ENCODE measurements at places on chromosomes 1 and 21.
A peak's percentile ranks its signal among the peaks of the same experiment; 100 is the strongest.

DNA sequence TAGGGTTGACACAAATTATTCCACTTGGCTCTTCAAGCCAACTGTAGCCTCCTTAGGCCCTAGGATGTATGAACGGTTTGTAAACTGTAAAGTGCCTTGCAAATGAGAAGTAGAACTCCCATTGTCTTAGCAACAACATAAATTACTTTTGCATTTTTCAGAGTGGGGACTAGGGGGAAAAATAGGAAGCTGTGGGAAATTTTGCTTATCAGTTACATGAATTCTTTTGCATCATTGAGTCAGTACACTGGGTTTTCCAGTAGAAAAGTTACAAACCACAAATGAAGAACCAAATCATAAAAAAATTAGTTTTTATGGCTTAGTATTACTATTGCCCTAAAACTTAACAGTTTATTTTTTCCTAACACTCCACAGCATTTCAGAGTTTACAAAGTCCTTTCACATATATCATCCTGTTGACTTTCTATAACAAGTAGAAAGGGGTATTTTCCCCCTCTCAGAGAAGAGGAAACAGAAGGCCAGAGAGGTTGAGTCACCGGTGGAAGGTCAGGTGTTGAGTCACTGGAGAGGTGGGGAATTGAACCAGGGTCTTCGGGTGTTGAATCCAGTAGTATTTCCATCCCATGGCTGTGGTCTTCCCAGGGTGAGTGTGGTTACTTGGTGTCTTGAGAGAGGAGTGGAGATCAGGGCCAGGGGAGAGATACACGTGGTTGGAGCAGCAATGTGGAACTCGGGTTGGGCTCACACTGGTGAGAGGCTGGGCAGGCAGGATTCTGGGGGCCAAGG, 71.9 kb upstream of the USP24 start:
- no peak for DNase-seq

GRCh38 chr1:206873603-206874188, 8.3 kb downstream of the IL20 start:
- DNase-seq, result no peak

- DNase-seq, result no peak
These were observed 44.0 kb downstream of the ETS2 start for GRCh38 chr21:38849776-38850175.

DNA sequence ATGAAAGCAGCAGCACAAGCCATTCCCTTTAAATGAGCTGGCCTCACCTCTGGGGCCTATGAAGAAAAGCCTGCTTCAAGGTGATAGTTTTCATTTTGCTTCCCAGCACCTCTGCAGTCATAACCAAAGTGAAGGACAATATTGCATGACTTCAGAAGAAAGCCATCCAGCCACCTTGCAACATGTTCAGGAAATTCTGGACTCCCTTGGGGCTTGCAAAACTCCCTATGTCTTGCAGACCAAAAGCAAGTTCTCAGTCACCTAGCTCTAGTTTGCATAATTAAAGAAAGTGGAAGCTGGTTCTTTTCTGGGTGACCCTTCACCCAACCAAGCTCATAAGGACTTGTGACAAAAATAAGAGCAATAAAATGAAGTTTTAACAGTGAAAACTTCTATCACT, 87.6 kb downstream of the GFI1 start:
- no peak for DNase-seq

DNA sequence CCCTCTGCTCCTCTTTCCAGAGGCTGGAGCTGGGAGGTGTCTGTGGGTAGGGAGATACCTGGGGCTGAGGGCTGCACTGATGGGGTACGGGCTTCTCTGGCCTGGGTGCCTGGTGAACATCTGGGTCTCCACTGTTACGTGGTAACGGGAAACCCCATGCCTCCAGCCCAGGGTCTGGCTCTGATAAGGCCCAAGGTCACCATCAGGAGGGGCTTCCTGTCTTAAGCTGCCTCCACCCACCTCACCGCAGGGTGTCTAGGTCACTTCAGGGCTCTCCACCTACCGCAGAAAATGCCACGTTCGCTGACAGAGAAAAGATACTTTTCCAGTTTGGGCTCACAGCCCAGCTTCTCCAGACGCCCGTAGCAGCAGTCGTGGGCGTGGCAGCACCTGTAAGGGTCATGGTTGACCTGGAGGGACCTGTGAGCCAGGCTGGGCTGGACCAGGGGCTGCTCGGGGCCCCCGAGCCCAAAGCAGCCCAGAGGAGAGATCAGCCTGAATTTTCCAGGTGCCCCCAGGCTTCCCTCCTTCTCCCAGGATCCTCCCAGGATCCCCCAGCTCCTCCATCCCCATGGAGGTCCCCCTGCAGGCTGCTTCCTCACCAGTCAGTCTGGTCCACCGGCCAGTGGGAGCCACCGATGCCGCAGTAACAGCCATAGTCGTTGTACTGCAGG, 1.3 kb downstream of the PLA2G2E start:
- DNase-seq, result no peak

- no peak for DNase-seq
These were observed 68.7 kb upstream of the KLHDC7A start for GRCh38 chr1:18411820-18412641.

DNA sequence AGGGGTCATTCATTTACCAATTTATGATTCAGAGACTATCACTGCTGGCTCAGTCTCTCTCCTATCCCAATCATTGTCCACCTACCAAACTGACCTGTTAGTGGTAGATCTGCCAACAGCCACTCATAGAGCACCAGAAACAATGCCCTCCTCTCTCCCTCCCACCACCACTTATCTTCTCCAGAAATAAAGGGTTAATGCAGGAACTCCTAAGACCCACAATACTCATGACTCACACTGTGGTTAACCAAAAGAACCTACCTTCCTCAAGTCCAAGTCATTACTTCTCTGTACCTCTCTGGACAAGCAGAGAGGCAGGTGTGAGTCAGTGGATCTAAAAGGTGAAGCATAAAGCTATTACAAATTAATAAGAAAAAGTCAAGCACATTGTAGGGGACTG, 40.9 kb upstream of the CAMK1G start:
- peak; percentile 87 for DNase-seq

- no peak for DNase-seq
These were observed 74.4 kb upstream of the TMPRSS2 start for GRCh38 chr21:41582298-41582840.

DNA sequence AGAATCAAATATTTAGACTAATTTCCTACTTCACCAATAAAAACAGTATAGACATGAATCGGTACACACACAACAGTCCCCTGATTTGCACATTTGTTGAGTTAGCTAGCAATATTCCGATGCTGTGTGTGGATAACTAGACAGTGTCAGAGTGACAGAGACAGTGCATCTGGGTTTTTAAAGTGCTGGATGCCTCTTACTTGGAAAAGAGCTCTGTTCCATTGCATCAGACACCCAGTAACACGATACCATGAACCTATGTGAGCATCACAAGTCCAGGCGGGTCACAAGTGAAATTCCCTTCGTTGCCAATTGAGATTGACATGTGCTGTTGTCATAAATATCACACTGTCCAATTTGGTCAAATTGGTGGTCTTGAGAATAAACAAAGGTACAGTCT, 82.0 kb upstream of the ESRRG start:
- no peak for DNase-seq

- no peak for DNase-seq
These were observed 16.9 kb downstream of the SSR2 start for GRCh38 chr1:156003923-156004188.

DNA sequence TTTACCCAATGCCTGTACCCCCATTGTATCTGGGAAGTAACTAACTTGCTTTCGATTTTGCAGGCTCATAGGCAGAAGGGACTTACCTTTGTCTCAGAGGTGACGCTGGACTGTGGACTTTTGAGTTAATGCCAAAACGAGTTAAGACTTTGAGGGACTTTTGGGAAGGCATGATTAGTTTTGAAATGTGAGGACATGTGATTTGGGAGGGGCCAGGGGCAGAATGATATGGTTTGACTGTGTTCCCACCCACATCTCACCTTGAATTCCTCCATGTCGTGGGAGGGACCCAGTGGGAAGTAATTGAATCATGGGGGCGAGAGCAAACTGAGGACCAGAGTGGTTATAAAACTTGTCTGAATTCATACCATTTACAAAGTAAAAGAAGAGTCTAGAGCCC, 77.1 kb upstream of the HOOK1 start:
- no peak for DNase-seq

- DNase-seq, result no peak
These were observed 516 bp downstream of the PHLDA3 start for GRCh38 chr1:201468501-201468843.

GRCh38 chr1:62746086-62746808, 37.7 kb upstream of the ATG4C start:
- peak; percentile 15 for DNase-seq

GRCh38 chr1:145977486-145978470, 13.3 kb downstream of the POLR3GL start:
- no peak for DNase-seq

DNA sequence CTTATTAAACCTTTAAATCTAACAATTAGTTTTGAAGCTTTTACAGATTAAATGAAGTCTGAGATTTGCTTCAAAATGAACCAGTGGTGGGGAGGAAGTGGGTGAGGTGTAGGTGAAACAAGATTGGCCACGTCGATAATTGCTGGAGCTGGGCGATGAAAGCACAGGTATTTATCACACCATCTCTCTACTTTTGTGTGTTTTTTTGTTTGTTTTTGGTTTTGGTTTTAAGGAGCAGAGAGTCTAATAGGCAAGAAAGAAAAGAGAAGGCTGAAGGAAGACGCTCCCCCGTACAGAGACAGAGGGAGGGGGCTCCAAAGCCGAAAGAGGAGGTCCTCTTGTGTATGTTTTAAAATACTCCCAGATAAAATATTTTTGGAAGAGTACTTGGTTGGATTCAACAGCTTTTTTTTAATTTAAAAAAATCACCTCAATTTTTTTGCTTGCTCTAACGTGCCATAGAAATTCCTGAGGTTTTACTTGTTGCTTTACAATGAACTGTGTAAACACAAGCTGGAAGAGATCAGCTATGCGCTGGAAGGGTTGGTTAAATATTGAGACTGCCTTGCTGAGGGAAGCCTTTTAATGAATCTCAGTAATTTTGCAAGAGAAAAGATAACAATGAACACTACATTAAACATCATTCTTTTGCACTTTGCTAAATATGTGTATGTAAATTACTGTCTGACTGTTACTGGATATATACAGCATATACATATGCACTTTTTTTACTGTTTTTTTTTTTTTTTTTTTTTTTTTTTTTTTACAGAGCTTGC, 6.7 kb upstream of the LGALS8 start:
- DNase-seq, result no peak

DNA sequence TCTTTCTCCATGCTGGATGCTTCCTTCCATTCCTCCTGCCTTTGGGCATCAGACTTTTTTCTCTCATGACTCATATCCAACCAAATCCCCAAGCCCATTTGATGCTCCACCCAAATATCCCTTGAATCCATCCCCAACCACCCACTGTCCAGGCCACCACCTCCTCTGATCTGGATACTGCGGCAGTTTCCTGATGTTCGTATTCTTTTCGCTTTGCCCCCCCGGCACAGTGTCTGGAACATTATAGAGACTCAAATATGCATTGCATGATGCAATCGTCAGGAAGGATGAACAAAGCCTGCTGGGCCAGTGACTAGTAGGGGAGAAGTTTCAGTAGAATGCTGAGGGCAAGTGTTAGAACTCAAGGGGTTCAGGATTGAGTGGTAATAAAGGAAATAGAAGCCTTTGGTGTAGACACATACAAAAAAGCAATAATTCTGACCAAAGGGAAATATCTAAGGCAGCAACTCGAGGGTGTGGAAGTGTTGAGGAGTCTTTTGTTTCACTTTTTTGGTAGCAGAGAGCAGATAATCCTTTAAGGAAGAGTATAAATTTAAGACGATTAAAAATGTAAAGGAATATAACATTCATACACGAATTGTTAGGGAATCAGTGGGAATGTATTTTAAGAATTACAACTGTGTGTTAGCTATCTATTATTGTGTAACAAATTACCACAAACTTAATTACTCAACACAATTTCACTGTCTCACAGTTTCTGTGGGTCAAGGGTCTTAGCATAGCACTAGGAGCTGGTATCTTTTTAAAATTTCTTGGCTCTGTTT, 7.5 kb downstream of the S100A11 start:
- no peak for DNase-seq

DNA sequence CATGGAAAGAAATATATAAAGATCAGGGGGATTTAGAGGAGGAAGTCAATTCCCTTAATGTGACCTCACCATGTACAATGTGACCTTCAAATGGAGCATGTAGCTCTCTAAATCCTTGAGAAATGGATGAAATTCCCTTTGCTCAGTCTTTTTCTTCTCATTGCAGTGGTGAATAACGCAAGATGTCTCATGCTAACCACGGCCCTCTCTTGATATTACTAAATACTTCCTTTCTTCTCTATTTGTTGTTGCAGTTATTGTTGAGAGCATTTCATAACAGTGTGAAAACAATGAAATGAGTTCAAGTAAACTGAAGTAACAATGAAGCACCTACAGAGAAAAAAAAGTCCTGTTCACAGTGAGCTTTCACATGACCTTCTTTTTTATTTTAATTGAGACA, 55.6 kb downstream of the ZNF281 start:
- DNase-seq, result no peak

DNA sequence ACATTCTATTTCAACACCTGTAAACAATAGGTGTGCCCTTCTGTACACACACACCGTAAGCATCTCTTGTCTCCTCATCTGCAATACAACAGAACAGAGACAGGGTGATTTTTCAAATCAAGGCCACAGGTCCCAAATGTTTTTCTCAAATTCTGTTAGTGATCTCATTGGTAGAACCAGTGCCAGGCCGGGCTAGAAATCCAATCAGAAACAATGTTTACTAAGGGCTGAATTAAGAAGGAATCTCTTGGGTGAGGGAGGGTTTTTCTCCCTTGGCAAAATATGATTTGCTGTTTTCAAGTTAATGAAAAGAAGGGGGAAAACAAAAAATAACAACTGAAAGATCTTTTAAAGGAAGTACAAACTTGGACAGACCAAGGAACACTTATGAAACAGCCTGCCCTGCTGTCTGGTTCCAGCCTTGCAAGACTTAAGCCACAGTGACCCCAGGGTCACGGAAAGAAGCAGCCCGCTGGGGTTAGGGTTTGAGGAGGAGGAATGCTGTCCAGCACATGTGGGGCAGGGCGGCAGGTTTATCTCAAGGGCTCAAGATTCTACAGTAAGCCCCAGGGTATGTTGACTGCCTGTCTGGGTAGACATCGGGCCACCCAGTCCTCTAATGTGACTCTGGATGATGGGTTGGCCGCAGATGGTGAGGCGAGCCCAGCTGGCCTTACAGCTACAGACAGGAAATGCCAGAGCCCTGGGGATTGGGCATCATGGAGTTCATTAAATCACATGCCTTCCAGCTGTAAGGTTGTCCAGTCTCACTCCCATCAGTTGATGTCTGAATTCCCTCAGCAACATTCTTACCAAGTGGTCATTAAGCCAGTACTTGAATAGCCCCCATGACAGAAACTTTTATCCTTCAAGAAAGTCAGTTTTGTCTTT, 73.3 kb upstream of the SLC44A3 start:
- no peak for DNase-seq

GRCh38 chr1:233375653-233376052, 48.1 kb downstream of the MAP3K21 start:
- DNase-seq, result no peak

DNA sequence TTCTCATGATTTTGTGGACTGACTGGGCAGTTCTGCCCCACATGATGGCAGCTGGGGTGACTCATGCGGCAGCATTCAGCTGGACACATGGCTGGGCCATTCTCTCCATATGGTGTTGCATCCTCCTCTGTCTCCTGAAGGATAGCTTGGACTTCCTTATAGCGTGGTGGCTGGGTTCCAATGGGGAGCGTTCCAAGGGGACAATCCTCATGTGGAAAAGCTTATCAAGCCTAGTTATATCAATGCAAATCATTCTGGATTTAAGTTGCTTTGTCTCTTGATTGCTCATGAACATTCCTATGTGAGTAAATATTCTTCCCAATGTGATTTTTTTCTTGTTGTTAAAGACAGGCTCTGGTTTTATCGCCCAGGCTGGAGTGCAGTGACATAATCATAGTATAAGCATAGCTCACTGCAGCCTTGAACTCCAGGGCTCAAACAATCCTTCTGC, 13.2 kb upstream of the SLC2A1 start:
- no peak for DNase-seq

Measured in epithelial cell of proximal tubule (primary cell).